Articular chondrocyte of knee joint (primary cell): ENCODE measurements at places on chromosomes 6 and 20. TPM values are rescaled to one million over a fixed set of nuclear protein-coding genes. Genes with fewer than 3 reads are reported as not detected.

The CD93 gene
- 0.13 and 0.54 TPM in 2 replicates for total RNA-seq

The WFDC6 gene
- not detected in 2 replicates for total RNA-seq

The IRF4 gene
- total RNA-seq: 0.11 and 0.26 TPM in 2 replicates

The DDO gene
- 3.3 and 4.9 TPM in 2 replicates for total RNA-seq

The LRP11 gene
- 78.3 and 95.0 TPM in 2 replicates for total RNA-seq

The IMPG1 gene
- total RNA-seq: not detected in 2 replicates

The NCOA3 gene
- 32.7 and 35.7 TPM in 2 replicates for total RNA-seq

The ZNF311 gene
- total RNA-seq: 1.8 and 2.1 TPM in 2 replicates

The KIF3B gene
- 36.7 and 42.2 TPM in 2 replicates for total RNA-seq

The OVOL2 gene
- total RNA-seq: not detected in 2 replicates

The USP49 gene
- total RNA-seq: 3.5 and 5.1 TPM in 2 replicates

The HNF4A gene
- 0.11 TPM in 1 of 2 replicates, not detected in the other for total RNA-seq

The RAD21L1 gene
- not detected in 2 replicates for total RNA-seq

The RPRD1B gene
- total RNA-seq: 25.6 and 28.9 TPM in 2 replicates

The ANKEF1 gene
- total RNA-seq: 1.4 and 1.9 TPM in 2 replicates

The SAMD5 gene
- total RNA-seq: 1.8 and 2.8 TPM in 2 replicates

The RSPH9 gene
- 0.65 and 0.86 TPM in 2 replicates for total RNA-seq

The DEFB115 gene
- not detected in 2 replicates for total RNA-seq

The SIRPB1 gene
- not detected in 2 replicates for total RNA-seq

The ELOVL2 gene
- 0.13 and 0.22 TPM in 2 replicates for total RNA-seq

The SLC32A1 gene
- not detected in 2 replicates for total RNA-seq

The PRKN gene
- total RNA-seq: 4.3 and 6.5 TPM in 2 replicates

The ALDH5A1 gene
- 3.9 and 5.0 TPM in 2 replicates for total RNA-seq

The KCNG1 gene
- 1.1 and 3.4 TPM in 2 replicates for total RNA-seq
